ENCODE measurements at places on chromosomes 6 and 20.

DNA sequence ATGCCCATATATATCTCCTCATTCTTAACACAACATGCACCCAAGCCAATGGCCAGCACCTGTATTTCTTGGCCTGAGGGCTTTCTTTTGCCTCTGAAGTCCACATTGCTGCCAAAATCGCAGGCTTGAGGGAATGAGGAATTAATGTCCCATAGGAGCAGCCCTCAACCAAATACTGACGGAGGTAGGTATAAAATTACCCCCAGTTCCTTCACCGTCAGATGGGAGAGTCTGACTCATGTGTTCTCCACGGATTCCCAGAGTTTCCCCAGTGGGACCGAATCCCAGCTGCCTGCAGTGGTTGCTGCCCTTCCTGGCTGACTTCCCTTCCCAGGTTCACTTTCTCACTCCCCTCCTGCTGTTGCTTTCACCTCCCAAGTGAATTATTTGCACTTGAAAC is 602.2 kb upstream of the NOX3 start:
- DNase-seq: no peak

DNA sequence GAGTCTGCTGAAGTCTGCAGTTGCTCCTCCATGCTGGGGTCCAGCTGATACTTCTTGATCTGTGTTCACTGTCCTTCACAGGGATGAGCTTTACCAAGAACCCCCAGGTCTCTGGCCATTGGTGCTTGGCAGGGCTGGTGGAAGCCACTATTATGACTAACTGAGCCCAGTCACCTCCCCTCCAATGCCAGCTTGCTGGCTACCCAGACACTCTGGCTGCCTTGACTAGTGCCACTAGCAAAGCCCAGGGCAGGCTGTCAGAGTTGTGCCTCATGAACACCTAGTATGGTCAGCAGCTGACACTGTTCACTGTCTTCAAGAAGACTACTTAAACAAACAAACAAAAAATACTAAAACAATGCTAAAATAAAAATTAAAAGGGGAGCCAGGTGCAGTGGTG is 8.8 kb downstream of the ASIP start:
- no peak for DNase-seq

GRCh38 chr20:57040924-57041323 is 225.5 kb downstream of the BMP7 start:
- no peak for DNase-seq

- DNase-seq: no peak
These were observed 58.6 kb downstream of the SNAI1 start for GRCh38 chr20:50041246-50041873.

GRCh38 chr20:47088335-47088734 is 193.7 kb downstream of the EYA2 start:
- DNase-seq: no peak

DNA sequence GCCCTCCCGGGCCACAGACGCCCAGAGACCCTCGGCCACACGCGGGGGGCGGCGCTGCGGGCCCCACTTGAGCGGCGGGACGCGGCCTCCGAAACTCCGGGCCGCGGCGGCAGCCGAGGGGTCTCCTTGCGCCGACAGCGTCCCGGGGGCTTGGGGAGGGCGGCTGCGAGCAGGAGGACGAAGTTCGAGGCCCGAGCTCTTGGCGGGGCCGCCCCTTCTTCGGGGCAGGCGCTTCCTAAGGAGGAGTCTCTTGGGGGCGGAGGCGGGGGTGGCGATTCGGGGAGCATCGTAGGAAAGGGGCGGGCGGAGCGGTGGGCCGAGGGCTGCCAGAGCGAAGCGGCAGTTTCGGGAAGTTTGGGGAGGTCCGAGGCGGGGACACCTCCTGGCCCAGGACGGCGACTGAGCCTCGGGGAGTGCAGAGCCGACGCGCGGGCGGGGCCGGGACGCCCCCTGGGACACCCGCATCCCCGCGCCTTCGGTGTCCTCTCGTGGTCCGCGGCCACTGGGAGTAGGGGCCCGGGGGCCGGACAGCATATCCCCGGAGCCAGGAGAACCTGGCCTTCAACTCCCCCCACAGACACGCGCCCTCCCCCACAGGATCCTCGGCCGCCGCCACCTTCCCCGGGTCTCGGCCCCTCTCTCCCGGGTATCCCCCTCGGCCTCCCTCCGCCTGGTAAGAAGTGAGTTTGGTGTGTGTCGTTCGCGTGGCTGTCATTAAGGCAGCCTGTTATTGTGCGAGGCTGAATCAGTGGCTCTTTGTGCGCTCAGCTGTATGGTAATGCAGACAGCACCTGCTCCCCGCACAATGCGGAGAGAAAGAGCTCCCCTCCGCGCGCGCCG is 613 bp upstream of the DLL1 start:
- no peak for DNase-seq

GRCh38 chr20:53880108-53880641 is 190.2 kb downstream of the BCAS1 start:
- DNase-seq: no peak

GRCh38 chr6:16973051-16973450 is 128.8 kb upstream of the STMND1 start:
- no peak for DNase-seq
